Breast epithelium (tissue), 4 donors: ENCODE measurements at places on chromosomes 1 and 21. TPM values are rescaled to one million over a fixed set of nuclear protein-coding genes. Genes with fewer than 3 reads are reported as not detected.

The UTS2 gene
- not detected for total RNA-seq

GRCh38 chr1:17056551-17056950, 2.7 kb upstream of the SDHB start:
- no peak overlapping the region for H3K27ac ChIP-seq
- peaks cover 11% of the 10 kb centered on the region for H3K4me1 ChIP-seq
- no peak for DNase-seq
- no peak overlapping the region for H3K4me3 ChIP-seq
- no peaks in the 10 kb centered on the region for H3K36me3 ChIP-seq

The FCN3 gene
- total RNA-seq, result 10.5 TPM

The ICOSLG gene
- 0.80 TPM for total RNA-seq

- H3K27me3 ChIP-seq, result no peaks in the 10 kb centered on the region
- H3K4me3 ChIP-seq, result no peak overlapping the region
- no peak for DNase-seq
These were observed 233.1 kb downstream of the PAPPA2 start for GRCh38 chr1:176696109-176696508.

GRCh38 chr1:101247404-101248287, 10.8 kb downstream of the S1PR1 start:
- H3K36me3 ChIP-seq, result no peaks in the 10 kb centered on the region
- H3K27ac ChIP-seq, result no peak overlapping the region
- no peak for DNase-seq
- H3K4me1 ChIP-seq, result no peaks in the 10 kb centered on the region
- no peak overlapping the region for H3K4me3 ChIP-seq

- no peak overlapping the region for H3K27ac ChIP-seq
- DNase-seq, result no peak
- no peaks in the 10 kb centered on the region for H3K27me3 ChIP-seq
- no peaks in the 10 kb centered on the region for H3K36me3 ChIP-seq
These were observed 5.3 kb upstream of the CDCP2 start for GRCh38 chr1:54158071-54158470.

- H3K36me3 ChIP-seq, result no peaks in the 10 kb centered on the region
- H3K27ac ChIP-seq, result peak overlapping the region; percentile 46
- H3K4me1 ChIP-seq, result no peaks in the 10 kb centered on the region
- H3K27me3 ChIP-seq, result no peaks in the 10 kb centered on the region
These were observed 174.3 kb downstream of the LYPLAL1 start for GRCh38 chr1:219347921-219348391.

The CD247 gene
- 2.0 TPM for total RNA-seq

GRCh38 chr1:39951926-39952325, 3.0 kb upstream of the MFSD2A start:
- H3K27me3 ChIP-seq, result no peaks in the 10 kb centered on the region
- H3K27ac ChIP-seq, result peak overlapping the region; percentile 71
- H3K4me3 ChIP-seq, result no peak overlapping the region
- H3K4me1 ChIP-seq, result no peaks in the 10 kb centered on the region
- no peak for DNase-seq

DNA sequence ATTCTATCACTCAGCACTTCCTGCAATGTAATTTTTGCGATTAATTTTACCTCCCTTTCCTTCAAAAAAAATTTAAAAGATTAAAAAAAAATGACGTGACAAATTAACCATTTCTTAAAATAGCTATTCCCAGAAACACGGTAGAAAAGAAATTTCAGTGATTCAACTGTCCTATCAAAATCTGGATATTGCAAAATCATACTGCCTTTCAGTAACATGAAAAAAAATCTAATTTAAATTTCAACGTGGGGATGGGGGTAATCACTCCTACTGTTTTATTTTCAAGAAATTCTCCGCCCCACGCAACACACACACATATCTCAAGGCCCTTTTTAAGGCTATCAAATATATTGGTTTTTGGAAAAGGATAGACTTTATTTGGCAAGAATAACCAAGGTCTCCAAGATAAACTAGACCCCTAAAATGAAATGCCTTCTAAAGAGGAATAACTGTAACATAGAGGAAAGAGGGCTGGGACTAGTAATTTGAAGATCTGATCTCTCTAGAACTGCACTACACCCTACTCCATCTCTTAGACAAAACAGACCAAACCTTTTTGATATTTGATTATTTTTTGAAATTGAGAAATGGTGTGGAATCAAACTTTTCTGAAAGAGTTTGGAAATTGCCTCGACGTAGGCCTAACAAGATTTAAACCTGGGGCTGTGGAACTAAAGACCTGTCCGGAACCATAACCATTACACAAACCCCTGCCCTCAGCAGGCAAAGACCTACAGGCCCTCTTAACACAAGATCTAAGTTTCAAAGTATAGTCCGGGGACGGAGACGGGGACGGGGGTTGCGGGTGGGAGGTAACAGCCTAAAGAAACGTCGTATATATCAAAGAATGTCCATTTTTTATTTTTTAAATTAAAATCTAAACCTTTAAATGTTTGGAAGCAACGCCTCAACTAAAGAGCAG, 941 bp downstream of the ARNT start:
- H3K4me3 ChIP-seq, result peak overlapping the region; percentile 97
- H3K4me1 ChIP-seq, result no peaks in the 10 kb centered on the region
- H3K27me3 ChIP-seq, result no peaks in the 10 kb centered on the region
- peak overlapping the region; percentile 98 for H3K27ac ChIP-seq
- no peaks in the 10 kb centered on the region for H3K36me3 ChIP-seq

DNA sequence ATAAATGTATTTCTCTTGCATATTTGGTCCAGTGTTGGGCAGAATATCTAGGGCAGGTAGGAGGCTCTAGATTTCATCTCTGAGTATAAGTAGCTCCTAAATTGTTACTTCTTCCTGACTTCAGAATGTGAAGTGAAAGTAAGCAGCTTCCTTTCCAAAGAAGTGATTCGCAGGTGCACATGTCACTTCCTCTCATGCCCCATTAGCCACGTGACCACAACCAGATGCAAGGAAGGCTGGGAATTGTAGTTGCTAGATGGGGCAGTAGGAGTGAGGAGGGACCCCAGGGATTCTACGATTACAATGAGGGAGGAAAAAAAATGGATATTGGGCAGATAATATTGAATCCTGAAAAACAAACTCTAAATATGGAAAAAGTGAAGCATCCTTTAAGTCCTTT, 113.2 kb upstream of the CYYR1 start:
- no peak for DNase-seq
- H3K36me3 ChIP-seq, result no peaks in the 10 kb centered on the region
- no peaks in the 10 kb centered on the region for H3K27me3 ChIP-seq
- H3K4me3 ChIP-seq, result no peak overlapping the region

The FCRL2 gene
- total RNA-seq, result 0.59 TPM

The SELENBP1 gene
- 148 TPM for total RNA-seq

The LENEP gene
- total RNA-seq, result not detected

The TNFRSF18 gene
- total RNA-seq, result 5.9 TPM

DNA sequence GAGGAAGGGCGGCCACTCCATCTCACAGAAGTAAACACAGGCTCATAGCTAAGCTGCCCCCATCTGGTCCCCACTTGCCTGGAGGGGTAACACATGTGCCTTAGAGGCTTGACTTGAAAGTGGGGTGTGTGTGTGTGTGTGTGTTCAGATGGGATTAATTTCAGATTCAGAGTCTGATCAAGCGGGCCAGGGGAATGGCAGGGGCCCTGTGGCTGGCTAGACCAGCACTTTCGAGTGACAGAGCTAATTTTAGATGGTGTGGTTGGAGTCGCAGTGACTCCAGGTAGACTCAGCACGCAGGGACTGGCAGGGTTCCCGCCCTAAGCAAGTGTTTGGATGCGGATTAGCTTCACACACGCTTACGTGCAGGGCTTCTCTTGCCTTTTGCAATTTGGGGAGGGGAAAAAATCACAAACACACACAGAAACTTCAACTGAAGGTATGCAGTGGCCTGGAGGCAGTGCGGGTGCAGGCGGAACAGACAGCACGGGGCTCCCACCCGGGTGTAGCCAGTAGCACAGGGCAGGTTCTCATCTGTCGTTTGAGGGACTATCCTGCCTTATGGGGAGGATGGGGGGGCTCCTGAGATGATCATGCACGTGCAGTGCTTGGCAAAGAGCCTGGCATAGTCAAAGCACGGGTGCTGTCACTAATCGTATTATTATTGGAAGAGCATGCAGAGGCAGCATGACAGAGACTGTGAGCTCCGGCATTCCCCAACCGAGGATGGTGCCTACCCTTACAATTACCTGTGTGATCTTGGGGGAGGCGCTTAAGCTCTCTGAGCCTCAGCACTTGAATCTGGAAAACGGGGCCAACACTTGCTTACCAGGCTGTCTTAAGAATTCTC, 1.3 kb downstream of the EDN2 start:
- H3K36me3 ChIP-seq, result no peaks in the 10 kb centered on the region
- no peak overlapping the region for H3K4me3 ChIP-seq
- H3K4me1 ChIP-seq, result peaks cover 9% of the 10 kb centered on the region
- H3K27me3 ChIP-seq, result no peaks in the 10 kb centered on the region

The ADCY10 gene
- 0.15 TPM for total RNA-seq

- H3K4me3 ChIP-seq, result no peak overlapping the region
- peak overlapping the region; percentile 48 for H3K27ac ChIP-seq
- H3K27me3 ChIP-seq, result no peaks in the 10 kb centered on the region
- H3K36me3 ChIP-seq, result no peaks in the 10 kb centered on the region
These were observed 93.1 kb upstream of the LRRC8D start for GRCh38 chr1:89727517-89728312.

The USH2A gene
- total RNA-seq, result not detected

The PDZK1IP1 gene
- total RNA-seq, result 2.2 TPM
